ENCODE measurements at places on chromosomes 12 and 14. TPM values are rescaled to one million over a fixed set of nuclear protein-coding genes. Genes with fewer than 3 reads are reported as not detected.
A peak's percentile ranks its signal among the peaks of the same experiment; 100 is the strongest.

CMA1 gene
- not detected for total RNA-seq

DNA sequence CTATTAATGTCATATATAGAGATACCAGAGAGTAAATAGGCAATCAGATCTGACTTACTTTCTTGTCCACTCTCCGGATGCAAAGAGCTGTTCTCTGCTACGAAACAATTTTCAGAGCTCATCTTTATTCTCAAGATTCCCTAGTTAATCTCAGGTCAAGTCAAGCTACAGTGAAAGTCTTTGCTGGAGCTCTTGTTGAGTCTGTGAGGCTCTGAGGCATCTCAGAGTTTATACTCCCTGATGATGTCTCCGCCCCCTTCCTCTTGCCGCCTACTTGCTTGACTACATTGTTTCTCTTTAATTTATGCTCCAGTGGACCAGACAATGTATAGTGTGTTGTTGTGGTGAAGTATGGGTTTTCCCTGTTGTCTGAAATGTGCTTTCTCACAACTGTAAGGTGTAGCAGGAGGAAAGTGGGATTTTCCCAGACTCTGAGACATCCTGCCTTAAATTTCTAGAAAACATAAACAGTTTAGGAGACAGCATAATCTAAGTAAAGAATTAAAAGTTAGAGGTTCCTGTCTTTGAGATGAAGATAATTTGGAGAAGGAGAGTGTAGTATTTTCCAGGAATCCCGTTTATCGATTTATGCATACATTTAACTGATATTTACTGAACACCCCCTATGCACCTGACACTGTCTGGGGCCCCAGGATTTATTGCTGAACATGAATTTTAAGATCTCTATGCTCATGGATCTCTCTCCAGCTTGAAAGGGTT is at the start of gene CD69:
Gene CD69 (minus strand): TSS at position 203 of the 720 bp plus-strand sequence. CDS start 81 bp downstream, at position 122.
- no peaks in the 10 kb centered on the region for H3K27me3 ChIP-seq
- peaks cover 51% of the 10 kb centered on the region for H3K4me1 ChIP-seq
- peak within 1 kb of the TSS; percentile 98 for H3K27ac ChIP-seq
- no peaks in the 10 kb centered on the region for H3K36me3 ChIP-seq
- H3K4me3 ChIP-seq, result peak within 1 kb of the TSS; percentile 70

GRCh38 chr12:59396519-59396918 is 199.3 kb upstream of the SLC16A7 start:
- no peaks in the 10 kb centered on the region for H3K4me1 ChIP-seq
- no peaks in the 10 kb centered on the region for H3K27me3 ChIP-seq
- H3K36me3 ChIP-seq, result no peaks in the 10 kb centered on the region
- DNase-seq, result no peak
- H3K27ac ChIP-seq, result no peak overlapping the region
- H3K4me3 ChIP-seq, result no peak overlapping the region

NPFF gene
- not detected for total RNA-seq

DTX1 gene
- 4.2 TPM for total RNA-seq

- no peaks in the 10 kb centered on the region for H3K4me1 ChIP-seq
- H3K27ac ChIP-seq, result no peak within 1 kb of the TSS
- no peaks in the 10 kb centered on the region for H3K36me3 ChIP-seq
- H3K4me3 ChIP-seq, result no peak within 1 kb of the TSS
- H3K27me3 ChIP-seq, result no peaks in the 10 kb centered on the region
- no peak for DNase-seq
These were observed at the start of gene AICDA for GRCh38 chr12:8612629-8613028. Gene AICDA, minus strand, starts transcription at chr12:8612859. Its CDS starts 92 bp downstream, at chr12:8612767.

DNA sequence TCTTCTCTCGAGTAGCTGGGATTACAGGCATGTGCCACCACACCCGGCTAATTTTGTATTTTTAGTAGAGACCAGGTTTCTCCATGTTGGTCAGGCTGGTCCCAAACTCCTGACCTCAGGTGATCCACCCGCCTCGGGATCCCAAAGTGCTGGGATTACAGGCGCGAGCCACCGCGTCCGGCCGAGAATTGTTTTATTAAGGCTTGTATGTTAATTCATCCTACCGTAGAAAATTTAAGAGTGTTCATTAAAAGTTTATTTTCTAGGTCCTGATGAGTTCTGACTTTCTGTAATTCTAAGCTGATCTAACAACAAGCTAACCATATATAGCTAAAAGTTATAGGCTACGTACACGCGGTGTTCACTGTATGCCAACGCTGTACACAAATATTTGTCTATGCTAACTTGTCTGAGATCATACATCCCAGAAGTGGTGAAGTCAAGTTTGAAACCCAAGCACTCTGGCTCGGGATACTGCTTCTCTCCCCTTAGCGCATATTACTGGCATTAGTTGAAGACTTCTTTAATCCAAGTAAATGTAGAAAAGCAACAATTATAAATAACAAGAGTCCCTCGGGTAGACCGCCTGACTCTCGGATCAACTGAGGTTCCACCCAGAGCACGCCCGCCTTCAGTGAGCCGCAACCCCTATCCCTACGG is 570 bp upstream of the MRPS35 start:
- peaks cover 5% of the 10 kb centered on the region for H3K36me3 ChIP-seq
- H3K27ac ChIP-seq, result peak overlapping the region; percentile 85
- no peaks in the 10 kb centered on the region for H3K27me3 ChIP-seq
- DNase-seq, result no peak

SLC7A8 gene
- total RNA-seq, result 2.5 TPM

DNA sequence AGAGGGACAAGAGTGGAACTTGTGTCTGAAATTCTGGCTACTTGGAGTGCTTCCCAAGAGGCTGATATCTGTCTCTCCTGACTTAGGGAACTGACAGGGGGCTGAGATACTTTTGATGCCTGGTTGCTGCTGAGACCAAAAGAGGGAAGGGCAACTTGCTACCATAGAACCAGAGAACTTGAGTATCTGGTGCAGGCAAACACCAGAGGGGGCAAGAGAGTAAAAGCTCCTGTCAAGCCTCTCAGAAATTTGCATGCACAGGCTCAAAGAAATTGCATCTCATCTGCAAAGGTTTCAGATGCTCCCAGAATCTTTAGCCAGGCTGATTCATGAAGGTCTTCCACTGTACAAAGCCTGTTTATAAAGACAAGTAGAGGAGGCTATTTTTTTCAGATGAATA is 391.3 kb upstream of the FOXG1 start:
- H3K36me3 ChIP-seq, result no peaks in the 10 kb centered on the region
- no peak overlapping the region for H3K27ac ChIP-seq
- no peak for DNase-seq
- no peak overlapping the region for H3K4me3 ChIP-seq

DNA sequence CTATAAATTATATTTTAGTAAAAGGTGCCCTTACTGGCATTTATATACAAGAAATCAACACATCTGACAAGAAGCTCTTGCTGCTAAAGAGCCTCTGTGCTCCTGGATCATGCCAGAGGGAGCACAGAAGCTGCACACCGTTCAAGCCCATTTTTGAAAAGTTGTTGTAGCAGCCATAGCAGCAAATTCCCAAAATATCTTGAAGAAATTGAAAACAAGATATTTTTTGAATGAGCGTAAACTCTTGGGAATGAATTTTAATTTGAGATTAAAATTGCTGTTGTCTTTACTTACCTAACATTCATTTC is 540 bp upstream of the CLEC2D start:
- no peaks in the 10 kb centered on the region for H3K27me3 ChIP-seq
- no peaks in the 10 kb centered on the region for H3K36me3 ChIP-seq
- DNase-seq, result no peak
- peaks cover 25% of the 10 kb centered on the region for H3K4me1 ChIP-seq
- H3K4me3 ChIP-seq, result peak overlapping the region; percentile 24

VAMP1 gene
- total RNA-seq, result 38.7 TPM

- DNase-seq, result no peak
- no peaks in the 10 kb centered on the region for H3K4me1 ChIP-seq
- H3K36me3 ChIP-seq, result no peaks in the 10 kb centered on the region
- no peak overlapping the region for H3K4me3 ChIP-seq
These were observed 494.5 kb downstream of the TMEM132D start for GRCh38 chr12:129409281-129409680.

GRCh38 chr14:60300019-60300418 is 51.0 kb downstream of the PPM1A start:
- H3K27ac ChIP-seq, result no peak overlapping the region
- DNase-seq, result no peak
- H3K4me3 ChIP-seq, result no peak overlapping the region
- no peaks in the 10 kb centered on the region for H3K36me3 ChIP-seq
- H3K4me1 ChIP-seq, result no peaks in the 10 kb centered on the region

DNA sequence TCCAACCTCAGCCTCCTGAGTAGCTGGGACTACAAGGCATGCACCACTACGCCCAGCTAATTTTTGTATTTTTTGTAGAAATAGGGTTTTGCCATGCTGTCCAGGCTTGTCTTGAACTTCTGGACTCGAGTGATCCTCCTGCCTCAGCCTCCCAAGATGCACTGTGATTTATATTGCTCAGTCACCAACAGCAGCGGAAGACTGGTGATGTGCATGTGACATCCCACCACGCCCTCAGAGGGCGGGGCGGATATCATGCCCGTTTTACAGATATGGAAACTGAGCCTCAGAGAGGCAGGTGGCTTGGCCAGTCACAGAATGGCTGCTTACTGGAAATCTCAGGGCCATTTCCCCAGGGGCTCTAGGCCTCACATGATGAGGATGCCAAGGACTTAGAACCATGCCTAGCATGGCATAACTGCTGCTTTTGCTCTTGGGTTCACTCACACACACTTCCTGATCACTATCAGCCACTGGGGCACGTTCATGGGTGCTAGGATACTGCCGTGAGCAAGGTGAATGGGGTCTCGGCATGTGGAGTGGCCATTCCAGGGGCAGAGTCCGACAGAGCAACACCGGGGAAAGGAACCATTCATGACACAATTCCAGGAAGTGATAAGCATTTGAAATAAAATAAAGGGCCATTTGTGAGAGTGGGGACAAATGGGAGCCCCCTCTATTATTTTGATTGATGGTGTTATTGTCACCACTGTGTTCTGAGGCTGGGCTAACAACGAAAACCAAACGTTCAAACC is 31.9 kb downstream of the RBM19 start:
- H3K36me3 ChIP-seq, result peaks cover 9% of the 10 kb centered on the region
- no peak overlapping the region for H3K27ac ChIP-seq
- H3K4me3 ChIP-seq, result no peak overlapping the region
- DNase-seq, result no peak
- no peaks in the 10 kb centered on the region for H3K27me3 ChIP-seq

GRCh38 chr12:19542606-19543005 is 103.3 kb downstream of the AEBP2 start:
- H3K27ac ChIP-seq, result no peak overlapping the region
- DNase-seq, result no peak
- H3K4me3 ChIP-seq, result no peak overlapping the region
- H3K36me3 ChIP-seq, result no peaks in the 10 kb centered on the region

GRCh38 chr14:59284059-59284458 is 95.6 kb downstream of the DAAM1 start:
- DNase-seq, result no peak
- no peaks in the 10 kb centered on the region for H3K4me1 ChIP-seq
- H3K4me3 ChIP-seq, result no peak overlapping the region
- no peaks in the 10 kb centered on the region for H3K27me3 ChIP-seq
- H3K36me3 ChIP-seq, result no peaks in the 10 kb centered on the region
- H3K27ac ChIP-seq, result no peak overlapping the region

Data from naive thymus-derived CD4-positive, alpha-beta T cell (primary cell).